ENCODE measurements at places on chromosomes 11 and 22.

GRCh38 chr11:32913445-32913844 is 20.8 kb downstream of the QSER1 start:
- H3K27me3 ChIP-seq = no peaks in the 10 kb centered on the region
- H3K27ac ChIP-seq = no peak overlapping the region
- no peak for DNase-seq
- peaks cover 8% of the 10 kb centered on the region for H3K36me3 ChIP-seq

GRCh38 chr11:76276046-76276780 is 69.9 kb upstream of the WNT11 start:
- no peak for DNase-seq
- no peaks in the 10 kb centered on the region for H3K27me3 ChIP-seq
- no peaks in the 10 kb centered on the region for H3K36me3 ChIP-seq
- no peak overlapping the region for H3K27ac ChIP-seq
- H3K4me3 ChIP-seq = no peak overlapping the region

DNA sequence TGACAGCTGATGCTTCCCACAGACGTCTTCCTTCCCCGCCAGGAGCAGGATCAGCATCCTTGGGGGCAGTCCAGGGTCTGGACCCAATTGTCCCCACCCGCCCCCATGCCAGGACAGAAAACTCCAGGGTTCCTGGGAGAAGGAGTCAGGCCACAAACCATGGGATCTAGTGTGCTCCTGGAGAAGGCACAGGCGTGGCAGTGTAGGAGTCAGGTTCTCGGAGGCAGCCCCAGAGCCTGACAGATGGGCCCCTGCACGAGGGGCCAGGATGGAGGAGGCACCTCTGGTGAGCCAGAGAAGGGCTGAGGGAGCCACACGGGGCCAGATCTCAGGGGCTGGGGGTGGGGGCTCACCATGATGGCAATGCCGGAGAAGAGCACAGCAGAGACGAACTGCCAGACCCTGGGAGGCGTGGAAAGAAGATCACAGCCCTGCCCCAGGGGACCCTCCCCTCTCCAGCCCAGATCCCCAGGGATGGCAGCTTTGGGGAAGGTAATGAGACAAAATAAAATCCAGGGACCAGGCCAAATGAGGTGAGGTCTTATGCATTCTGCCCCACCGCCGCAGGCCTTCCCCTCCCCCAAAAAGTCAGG is 13.6 kb downstream of the TP53I11 start:
- peaks cover 5% of the 10 kb centered on the region for H3K4me1 ChIP-seq
- H3K4me3 ChIP-seq = no peak overlapping the region
- no peak overlapping the region for H3K27ac ChIP-seq
- DNase-seq = no peak

GRCh38 chr22:27630754-27631153 is 170.8 kb downstream of the MN1 start:
- H3K4me3 ChIP-seq = no peak overlapping the region
- no peak for DNase-seq
- peaks cover 14% of the 10 kb centered on the region for H3K4me1 ChIP-seq
- no peaks in the 10 kb centered on the region for H3K27me3 ChIP-seq

- peaks cover 9% of the 10 kb centered on the region for H3K4me1 ChIP-seq
- H3K27me3 ChIP-seq = no peaks in the 10 kb centered on the region
- H3K36me3 ChIP-seq = peaks cover 1% of the 10 kb centered on the region
- DNase-seq = peak; percentile 64
These were observed 28.9 kb downstream of the CLMP start for GRCh38 chr11:123166071-123166559.

DNA sequence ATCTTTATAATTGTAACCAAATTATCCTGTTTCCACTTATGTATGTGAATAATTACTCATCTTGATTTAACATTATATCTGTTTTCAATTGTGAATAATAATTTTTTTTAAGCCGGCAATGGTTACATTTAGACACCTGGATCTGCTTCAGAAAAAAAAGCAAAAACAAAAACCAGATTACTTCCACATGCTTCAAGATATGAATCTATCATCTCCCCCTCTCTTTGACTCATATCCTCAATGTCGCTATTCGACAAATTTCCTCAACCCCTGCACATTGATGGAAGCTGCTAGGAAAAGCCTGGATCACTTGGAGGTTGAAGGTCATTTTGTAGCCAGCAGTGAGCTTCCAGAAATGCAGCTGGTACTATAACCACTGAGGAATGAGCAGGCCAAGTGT is 42.7 kb downstream of the SLC1A2 start:
- H3K36me3 ChIP-seq = no peaks in the 10 kb centered on the region
- no peak for DNase-seq
- no peak overlapping the region for H3K4me3 ChIP-seq
- no peaks in the 10 kb centered on the region for H3K4me1 ChIP-seq

GRCh38 chr22:41522813-41523212 is 21.5 kb downstream of the POLR3H start:
- no peaks in the 10 kb centered on the region for H3K27me3 ChIP-seq
- no peak overlapping the region for H3K27ac ChIP-seq
- no peak for DNase-seq
- no peaks in the 10 kb centered on the region for H3K4me1 ChIP-seq
- H3K36me3 ChIP-seq = peaks cover 65% of the 10 kb centered on the region

GRCh38 chr11:118290923-118291322 is 13.6 kb upstream of the CD3E start:
- H3K27me3 ChIP-seq = no peaks in the 10 kb centered on the region
- H3K27ac ChIP-seq = no peak overlapping the region
- H3K4me1 ChIP-seq = no peaks in the 10 kb centered on the region
- no peaks in the 10 kb centered on the region for H3K36me3 ChIP-seq
- peak; percentile 29 for DNase-seq
- H3K4me3 ChIP-seq = no peak overlapping the region

GRCh38 chr11:10653946-10654810 is 39.4 kb downstream of the IRAG1 start:
- no peaks in the 10 kb centered on the region for H3K36me3 ChIP-seq
- peaks cover 15% of the 10 kb centered on the region for H3K4me1 ChIP-seq
- no peak overlapping the region for H3K27ac ChIP-seq
- H3K4me3 ChIP-seq = no peak overlapping the region
- DNase-seq = peak; percentile 37

GRCh38 chr11:125315079-125315740 is 150.7 kb downstream of the PKNOX2 start:
- H3K4me1 ChIP-seq = no peaks in the 10 kb centered on the region
- H3K4me3 ChIP-seq = no peak overlapping the region
- DNase-seq = no peak
- no peak overlapping the region for H3K27ac ChIP-seq
- H3K27me3 ChIP-seq = no peaks in the 10 kb centered on the region
- no peaks in the 10 kb centered on the region for H3K36me3 ChIP-seq

DNA sequence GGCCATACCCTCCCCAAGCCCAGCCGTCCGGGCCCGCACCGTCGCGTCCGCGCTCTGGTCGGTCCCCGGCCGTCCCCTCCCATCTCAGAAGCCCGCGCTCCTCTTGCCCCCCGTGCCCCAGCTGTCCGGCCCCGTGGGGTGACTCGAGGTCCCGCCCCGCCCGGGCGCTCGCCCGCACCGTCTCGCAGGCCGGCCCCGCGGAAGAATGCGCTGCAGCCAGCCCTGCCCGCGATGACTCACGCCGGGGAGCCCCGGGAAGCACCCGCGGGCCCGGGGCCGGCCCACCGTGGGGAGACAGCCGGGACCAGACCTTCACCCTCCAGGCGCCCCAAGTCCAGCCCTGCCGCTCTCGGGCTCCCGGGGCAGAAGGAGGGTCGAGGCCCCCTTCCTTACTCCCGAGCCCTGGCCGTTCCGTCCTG is 320 bp upstream of the PHLDA2 start:
- H3K4me3 ChIP-seq = no peak overlapping the region
- no peaks in the 10 kb centered on the region for H3K36me3 ChIP-seq
- peaks cover 29% of the 10 kb centered on the region for H3K4me1 ChIP-seq
- DNase-seq = peak; percentile 73

- peaks cover 5% of the 10 kb centered on the region for H3K4me1 ChIP-seq
- H3K4me3 ChIP-seq = no peak overlapping the region
- no peak for DNase-seq
- H3K27ac ChIP-seq = no peak overlapping the region
These were observed 19.9 kb upstream of the TEF start for GRCh38 chr22:41361716-41362310.

DNA sequence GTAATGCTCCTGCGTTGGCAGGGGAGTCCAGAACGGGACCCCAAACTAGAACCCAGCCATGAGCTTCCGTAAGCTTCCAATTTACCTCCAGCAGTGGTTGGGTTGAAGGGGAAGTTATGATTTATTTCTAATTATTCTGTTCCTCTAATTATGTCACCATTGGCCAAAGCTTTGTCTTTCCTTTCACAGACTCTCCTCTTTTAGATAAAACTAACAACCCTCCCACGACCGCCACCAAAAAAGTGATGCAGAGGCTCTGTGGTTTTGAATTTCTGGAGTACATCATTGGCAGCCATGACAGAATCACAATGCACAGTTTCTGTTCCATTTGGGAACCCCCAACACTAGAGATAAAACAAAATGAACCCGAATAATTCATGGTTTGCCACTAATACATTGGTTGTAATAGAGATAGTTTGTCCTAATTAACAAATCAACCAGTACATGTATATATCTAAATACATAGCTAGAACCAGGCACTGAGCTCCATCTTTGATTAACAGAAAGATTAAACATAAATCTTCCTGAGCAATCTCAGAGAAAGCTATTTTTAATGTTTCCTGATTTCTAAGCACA is 64.3 kb downstream of the ETS1 start:
- no peaks in the 10 kb centered on the region for H3K27me3 ChIP-seq
- no peaks in the 10 kb centered on the region for H3K36me3 ChIP-seq
- DNase-seq = no peak
- H3K4me3 ChIP-seq = peak overlapping the region; percentile 62

- no peak overlapping the region for H3K27ac ChIP-seq
- no peak for DNase-seq
- no peaks in the 10 kb centered on the region for H3K4me1 ChIP-seq
- no peaks in the 10 kb centered on the region for H3K27me3 ChIP-seq
- H3K4me3 ChIP-seq = no peak overlapping the region
These were observed 25.9 kb downstream of the TUG1 start for GRCh38 chr22:30994960-30995359.

DNA sequence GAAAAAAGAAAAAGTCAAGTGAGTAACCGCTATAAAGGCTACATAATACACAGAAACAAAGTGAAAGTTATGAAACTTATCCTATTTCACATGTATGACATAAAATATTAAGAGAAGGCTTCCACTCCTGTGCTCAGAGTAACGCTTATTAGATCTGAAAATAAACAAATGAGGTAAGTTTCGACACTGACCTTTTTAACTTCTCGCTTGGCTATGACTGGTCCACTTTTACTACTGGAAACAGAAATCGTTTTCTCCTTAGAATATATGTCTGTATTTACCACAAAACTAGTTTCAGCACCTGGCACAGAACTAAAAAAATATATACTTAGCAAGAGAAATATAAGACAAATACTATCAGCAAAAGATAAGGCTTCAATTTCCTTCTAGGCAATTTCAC is 16.4 kb downstream of the FNBP4 start:
- H3K4me1 ChIP-seq = no peaks in the 10 kb centered on the region
- H3K27me3 ChIP-seq = no peaks in the 10 kb centered on the region
- DNase-seq = no peak
- peaks cover 65% of the 10 kb centered on the region for H3K36me3 ChIP-seq
- no peak overlapping the region for H3K27ac ChIP-seq

- peaks cover 12% of the 10 kb centered on the region for H3K36me3 ChIP-seq
- no peaks in the 10 kb centered on the region for H3K27me3 ChIP-seq
- no peaks in the 10 kb centered on the region for H3K4me1 ChIP-seq
- no peak for DNase-seq
- no peak overlapping the region for H3K4me3 ChIP-seq
These were observed 17.6 kb downstream of the SPCS2 start for GRCh38 chr11:74966651-74967050.

DNA sequence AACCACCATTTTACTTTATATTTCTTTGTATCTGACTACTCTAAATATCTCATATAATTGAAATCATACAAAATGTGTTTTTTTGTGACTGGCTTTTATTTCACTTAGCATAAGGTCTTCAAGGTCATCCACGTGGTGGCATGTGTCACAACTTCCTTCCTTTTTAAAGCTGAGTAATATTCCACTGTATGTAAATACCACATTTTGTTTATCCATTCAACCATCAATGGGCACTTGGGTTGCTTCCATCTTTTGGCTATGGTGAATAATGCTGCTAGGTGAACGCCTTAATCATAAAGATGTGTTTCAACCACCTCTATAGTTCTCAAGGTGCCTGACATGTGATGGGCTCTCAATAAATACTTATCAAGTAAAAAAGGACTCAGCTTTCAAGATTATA is 15.5 kb downstream of the RAB30 start:
- H3K4me3 ChIP-seq = no peak overlapping the region
- H3K27ac ChIP-seq = no peak overlapping the region
- DNase-seq = no peak
- H3K36me3 ChIP-seq = no peaks in the 10 kb centered on the region
- H3K4me1 ChIP-seq = no peaks in the 10 kb centered on the region

DNA sequence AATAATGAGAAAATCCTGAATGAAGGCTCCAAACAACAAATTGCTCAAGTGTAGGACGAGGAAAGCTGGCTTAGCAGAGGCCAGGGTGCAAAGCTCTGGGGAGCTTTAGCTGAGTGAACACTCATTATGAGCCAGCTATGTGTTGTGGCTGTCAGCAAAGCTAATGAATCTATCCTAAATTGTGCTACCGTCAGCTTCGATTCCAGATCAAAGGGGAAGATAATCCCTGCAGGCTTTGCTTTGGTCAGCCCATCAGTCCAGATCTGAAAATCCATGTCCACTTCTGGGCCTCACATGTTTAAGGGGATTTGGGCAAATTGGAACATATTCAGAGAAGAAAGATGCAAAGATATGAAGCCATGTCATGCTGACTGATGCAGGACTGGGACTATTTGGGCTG is 180.9 kb upstream of the ZBED5 start:
- H3K4me3 ChIP-seq = no peak overlapping the region
- H3K36me3 ChIP-seq = no peaks in the 10 kb centered on the region
- DNase-seq = no peak

DNA sequence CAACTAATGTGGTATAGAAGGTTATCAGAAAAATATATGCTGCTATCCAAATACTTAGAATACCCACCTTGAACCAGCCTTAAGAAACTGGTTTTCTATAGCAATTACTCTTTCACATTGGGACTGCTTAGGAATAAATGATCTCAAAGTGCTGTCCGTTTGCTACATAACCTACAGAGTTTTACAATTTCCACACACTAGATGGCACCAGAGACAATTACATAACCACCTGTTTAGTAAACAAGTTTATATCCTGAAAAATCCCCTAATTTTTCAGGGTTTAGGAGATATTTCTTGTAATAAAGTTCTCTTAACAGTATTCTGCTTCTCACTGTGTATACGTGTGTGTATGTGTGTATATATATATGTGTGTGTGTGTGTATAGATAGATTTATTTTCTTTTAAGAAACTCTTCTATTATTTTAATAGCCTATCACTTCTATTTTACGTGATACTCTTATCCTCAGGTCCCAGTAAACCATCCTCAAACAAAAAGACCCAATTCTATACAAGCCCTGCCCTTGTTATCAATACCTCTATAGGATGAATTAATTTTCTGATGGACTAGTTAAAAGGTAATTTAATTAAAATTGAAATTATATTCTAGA is 6.7 kb upstream of the OR5I1 start:
- H3K4me3 ChIP-seq = no peak overlapping the region
- no peaks in the 10 kb centered on the region for H3K27me3 ChIP-seq
- H3K36me3 ChIP-seq = no peaks in the 10 kb centered on the region
- DNase-seq = peak; percentile 1
- H3K4me1 ChIP-seq = no peaks in the 10 kb centered on the region
- H3K27ac ChIP-seq = no peak overlapping the region

GRCh38 chr11:126510621-126511370 is 155.3 kb downstream of the ST3GAL4 start:
- no peaks in the 10 kb centered on the region for H3K4me1 ChIP-seq
- no peak for DNase-seq
- H3K27ac ChIP-seq = no peak overlapping the region
- H3K4me3 ChIP-seq = no peak overlapping the region

Measured in trophoblast cell (in vitro differentiated cells and primary cell).